Endothelial cell (in vitro differentiated cells): ENCODE measurements at places on chromosomes 12 and 14. TPM values are rescaled to one million over a fixed set of nuclear protein-coding genes. Genes with fewer than 3 reads are reported as not detected.
A peak's percentile ranks its signal among the peaks of the same experiment; 100 is the strongest.

CCDC175 gene
- total RNA-seq, result not detected

RPS6KL1 gene
- total RNA-seq, result 2.3 TPM

LBHD2 gene
- not detected for total RNA-seq

MFAP5 gene
- total RNA-seq, result 0.31 TPM

CPNE6 gene
- not detected for total RNA-seq

HVCN1 gene
- 11.9 TPM for total RNA-seq

FAM186B gene
- total RNA-seq, result 1.9 TPM

SLC2A13 gene
- total RNA-seq, result 15.8 TPM

TOMM20L gene
- not detected for total RNA-seq

DNA sequence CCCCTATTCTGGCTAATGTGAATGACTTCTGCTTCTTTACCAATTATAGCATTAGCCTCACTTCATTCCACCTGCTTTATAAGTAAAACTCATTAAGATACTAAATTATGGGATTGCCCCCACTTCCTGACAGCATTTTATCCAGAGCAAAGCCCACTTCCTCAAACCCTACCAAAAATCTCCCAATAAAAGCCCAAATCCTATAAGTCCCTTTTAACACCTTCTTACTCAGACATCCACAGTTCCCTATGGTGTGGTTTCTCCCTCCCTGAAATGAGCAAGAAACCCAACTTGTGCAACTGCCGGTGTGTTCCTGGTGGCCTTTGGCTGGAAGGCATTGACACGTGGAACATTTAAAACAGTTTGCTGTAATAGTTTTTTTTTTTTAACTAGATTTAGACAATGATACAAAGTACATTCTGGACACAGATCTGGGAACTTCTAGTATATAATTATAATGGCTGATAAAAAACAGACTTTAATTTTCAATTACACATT, 53.1 kb downstream of the BRMS1L start:
- DNase-seq, result no peak

DNA sequence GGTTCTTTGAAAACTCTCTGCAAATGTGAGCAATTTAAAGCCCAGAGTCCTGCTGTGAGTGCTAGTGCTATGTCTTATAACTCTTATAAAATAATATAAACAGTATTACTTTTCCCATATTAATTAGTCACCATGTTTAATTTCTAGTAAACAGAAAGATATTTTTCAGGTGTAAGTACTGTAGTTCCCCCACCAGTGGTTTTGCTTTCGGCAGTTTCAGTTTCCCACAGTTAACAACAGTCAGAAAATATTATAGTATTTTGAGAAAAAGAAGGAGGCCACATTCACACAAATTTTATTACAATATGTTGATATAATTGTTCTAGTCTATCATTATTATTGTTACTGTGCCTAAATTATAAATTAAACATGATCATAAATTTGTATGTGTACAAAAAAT, 800.5 kb downstream of the LRFN5 start:
- no peak for DNase-seq

DNA sequence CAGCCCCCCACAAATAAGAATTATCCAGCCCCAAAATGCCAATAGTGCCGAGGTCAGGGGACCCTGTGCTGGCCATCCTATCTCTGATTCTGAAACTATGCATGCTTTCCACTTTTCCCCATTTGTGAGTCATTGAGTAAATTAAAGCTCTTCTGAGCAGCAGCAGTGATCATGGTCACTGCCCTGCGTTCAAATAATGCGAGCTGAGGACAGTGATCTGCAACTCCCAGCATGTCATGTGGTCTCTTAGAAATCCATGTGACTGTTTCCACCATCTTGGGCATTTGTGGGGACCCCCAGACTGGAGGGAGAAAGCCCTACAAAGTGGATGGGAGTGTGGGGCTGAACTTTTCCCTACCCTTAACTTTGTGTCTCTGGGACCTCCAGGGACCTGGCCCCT, 53.8 kb downstream of the C14orf132 start:
- no peak for DNase-seq

GRCh38 chr14:58824106-58824505, 186.3 kb downstream of the DACT1 start:
- DNase-seq, result no peak

- DNase-seq, result no peak
Measured at GRCh38 chr14:100715332-100715731, 11.4 kb upstream of the DLK1 start.

DNA sequence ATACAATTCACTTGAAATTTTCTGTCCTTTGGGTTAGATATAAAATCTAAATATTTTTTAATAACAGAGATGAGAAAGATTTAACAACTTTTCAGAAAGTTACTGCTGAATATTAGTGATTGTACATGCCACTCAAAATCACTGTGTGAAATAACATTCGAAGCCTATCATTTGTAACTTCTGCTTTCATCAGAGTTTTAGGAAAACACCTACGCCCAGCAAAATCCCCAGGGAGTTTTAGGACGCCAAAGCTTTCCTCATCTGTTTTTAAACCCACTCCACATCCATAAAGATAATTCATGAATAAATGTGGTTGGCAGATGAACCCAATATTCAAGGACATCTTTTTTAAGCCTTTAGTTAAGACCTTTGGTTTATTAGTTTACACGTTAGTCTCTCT, 23.9 kb downstream of the TC2N start:
- no peak for DNase-seq

DNA sequence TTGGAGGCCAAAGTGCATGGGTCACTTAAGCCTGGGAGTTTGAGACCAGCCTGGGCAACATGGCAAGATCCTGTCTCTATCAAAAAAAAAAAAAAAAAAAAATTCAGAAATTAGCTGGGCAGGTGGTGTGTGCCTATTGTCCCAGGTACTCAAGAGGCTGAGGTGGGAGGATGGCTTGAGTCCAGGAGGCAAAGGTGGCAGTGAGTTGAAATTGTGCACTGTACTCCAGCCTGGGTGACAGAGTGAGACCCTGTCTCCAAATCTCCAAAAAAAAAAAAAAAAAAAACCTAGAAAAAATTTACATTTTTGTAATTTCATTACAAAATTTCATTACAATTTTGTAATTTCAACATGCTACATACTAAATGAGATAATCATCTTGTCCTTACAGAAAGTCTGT, 42.7 kb downstream of the SYNE2 start:
- no peak for DNase-seq

GRCh38 chr12:132139912-132140311, 4.2 kb downstream of the DDX51 start:
- no peak for DNase-seq

DNA sequence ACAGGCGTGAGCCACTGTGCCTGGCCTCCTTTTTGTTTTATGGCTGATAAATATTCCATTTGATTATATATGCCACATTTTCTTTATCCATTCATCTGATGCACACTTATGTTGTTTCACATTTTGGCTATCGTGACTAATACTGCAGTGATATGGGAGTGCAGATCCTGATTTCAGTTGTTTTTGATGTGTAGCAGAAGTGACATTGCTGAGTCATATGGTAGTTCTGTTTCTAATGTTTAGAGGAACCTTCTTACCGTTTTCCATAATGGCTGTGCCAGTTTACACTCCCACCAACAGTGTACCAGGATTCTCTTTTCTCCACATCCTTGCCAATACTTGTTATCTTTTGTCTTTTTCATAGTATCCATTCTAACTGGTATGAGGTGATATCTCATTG, 235.9 kb downstream of the ERC1 start:
- DNase-seq, result no peak

GRCh38 chr14:34699873-34700621, 14.3 kb downstream of the CFL2 start:
- no peak for DNase-seq

- no peak for DNase-seq
Measured at GRCh38 chr12:63822352-63822751, 22.1 kb upstream of the SRGAP1 start.

GRCh38 chr14:61416591-61416990, 95.2 kb downstream of the PRKCH start:
- no peak for DNase-seq

- no peak for DNase-seq
Measured at GRCh38 chr12:89486264-89486663, 38.3 kb downstream of the GALNT4 start.

- DNase-seq, result no peak
Measured at GRCh38 chr12:56872366-56872765, 61.8 kb downstream of the SDR9C7 start.

- DNase-seq, result no peak
Measured at GRCh38 chr12:68537571-68537970, 73.1 kb upstream of the RAP1B start.

DNA sequence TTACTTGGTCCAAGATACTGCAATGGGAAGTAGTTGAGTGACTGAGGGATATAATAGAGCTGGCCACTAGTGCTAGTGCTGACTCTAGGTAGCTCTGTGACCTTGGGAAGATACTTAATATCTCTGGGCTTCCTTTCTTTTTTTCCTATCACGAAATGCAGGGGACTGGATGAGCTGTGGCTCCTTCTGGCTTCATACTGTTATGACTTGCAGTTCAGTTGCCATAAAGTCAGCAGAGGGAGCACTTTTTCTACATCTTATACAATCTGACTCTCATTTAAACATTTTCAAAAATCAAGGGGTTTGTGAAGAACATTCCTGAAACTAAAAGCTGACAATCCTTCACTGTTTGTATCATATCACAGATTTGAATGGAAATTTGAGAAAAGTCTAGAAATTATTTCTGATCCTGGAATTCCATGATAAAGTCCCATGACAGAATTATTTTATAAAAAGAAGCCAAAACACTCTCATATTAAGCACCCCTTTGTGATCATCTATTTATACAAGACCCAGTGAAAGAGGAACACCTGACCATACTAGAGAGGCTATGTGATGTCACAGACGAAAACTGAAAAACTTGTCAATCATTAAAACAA, 5.3 kb downstream of the BHLHE41 start:
- DNase-seq, result no peak

- peak; percentile 88 for DNase-seq
Measured at GRCh38 chr14:54902521-54903420, at the start of gene GCH1. Gene GCH1, minus strand, starts transcription at chr14:54902826. Its CDS starts 163 bp downstream, at chr14:54902663.
